ENCODE measurements at places on chromosomes 2 and 18.

GRCh38 chr2:210536973-210537650 lies 19.3 kb upstream of the CPS1 start:
- DNase-seq = no peak

- no peak for DNase-seq
Observed at GRCh38 chr18:31685097-31686082, 1.0 kb upstream of the B4GALT6 start.

GRCh38 chr2:126494593-126494992 lies 161.4 kb upstream of the GYPC start:
- no peak for DNase-seq

GRCh38 chr18:28725876-28726275 lies 548.9 kb upstream of the CDH2 start:
- DNase-seq = no peak

- no peak for DNase-seq
Observed at GRCh38 chr2:38092196-38092902, 16.4 kb upstream of the CYP1B1 start.

DNA sequence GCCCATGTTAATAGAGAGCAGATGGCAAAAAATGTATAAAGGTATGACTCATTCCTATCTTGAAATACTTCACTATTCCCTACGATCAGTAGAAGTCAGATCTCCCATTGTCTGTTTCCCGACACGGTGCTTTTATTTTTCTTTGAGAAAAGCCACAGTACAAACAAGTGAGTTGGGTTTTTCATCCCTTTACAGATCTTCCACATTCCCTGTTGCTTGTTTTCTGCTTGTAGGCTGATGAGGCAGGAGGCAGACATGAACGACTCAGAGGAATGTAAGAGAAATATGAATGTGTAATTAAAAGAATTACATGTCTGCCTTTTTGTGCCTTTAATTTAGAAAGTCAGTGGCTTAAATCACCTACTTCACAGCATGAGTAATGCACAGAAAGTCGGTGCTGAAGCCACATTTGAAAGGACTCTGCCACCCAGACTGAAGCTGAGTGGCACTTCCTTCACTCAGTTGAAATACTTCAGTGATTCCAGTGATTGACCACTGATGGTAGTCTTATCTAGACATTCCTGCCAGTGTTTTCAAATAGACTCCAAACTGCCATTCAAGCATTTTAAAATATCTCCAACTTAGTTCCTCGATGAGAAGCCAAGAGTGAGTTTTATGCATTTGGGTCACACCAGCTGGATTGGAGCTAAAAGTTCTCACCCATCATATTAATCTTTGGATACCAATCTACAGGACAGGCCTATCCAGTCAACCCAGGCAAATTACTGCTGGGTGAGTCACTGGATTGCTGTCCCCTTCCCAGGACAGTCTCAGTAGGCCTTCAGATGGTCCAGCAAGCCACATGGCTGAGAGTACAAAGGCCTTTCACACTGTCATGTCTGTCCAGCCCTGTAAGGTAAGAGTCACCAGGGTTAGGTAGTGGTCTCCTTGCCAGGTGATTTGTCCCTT lies 79.0 kb downstream of the COLEC12 start:
- no peak for DNase-seq

GRCh38 chr2:10486601-10487079 lies 38.5 kb upstream of the ODC1 start:
- no peak for DNase-seq

- DNase-seq = no peak
Observed at GRCh38 chr2:197137231-197137630, 173.3 kb downstream of the ANKRD44 start.

DNA sequence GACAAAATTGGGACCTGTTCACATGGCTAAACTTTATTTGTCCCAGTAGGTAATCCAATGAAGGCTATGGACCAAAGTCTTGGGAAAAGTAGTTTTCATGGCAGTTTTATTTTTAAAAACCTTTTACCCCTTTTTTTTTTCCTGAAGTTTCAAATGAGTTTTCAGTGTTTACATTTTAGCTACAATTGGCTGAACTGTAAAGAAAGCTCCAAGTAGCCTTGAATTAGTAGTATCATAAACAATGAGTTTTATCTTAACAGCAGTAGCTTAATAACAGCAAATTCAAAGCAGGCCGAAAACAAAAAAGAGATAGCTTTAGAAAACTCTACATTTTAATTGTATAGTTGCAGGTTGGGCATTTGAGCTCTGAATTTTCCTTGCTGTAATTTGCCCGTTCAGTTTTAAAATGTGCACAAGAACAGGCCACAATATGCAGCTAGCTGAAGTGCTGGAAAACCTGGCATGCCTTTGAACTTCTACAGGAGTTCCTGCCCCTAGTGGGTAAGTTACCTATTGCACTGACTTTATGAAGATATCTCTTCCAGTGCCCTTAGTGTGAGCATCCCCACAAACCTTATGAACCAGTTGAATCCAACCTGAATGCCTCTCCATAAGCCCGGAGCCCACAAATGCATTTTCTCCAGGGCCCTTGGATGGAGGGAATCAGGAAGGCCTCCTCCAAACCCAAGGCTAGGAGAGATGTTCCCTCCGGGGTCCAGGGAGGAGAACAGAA lies 106.7 kb downstream of the XRCC5 start:
- DNase-seq = no peak

DNA sequence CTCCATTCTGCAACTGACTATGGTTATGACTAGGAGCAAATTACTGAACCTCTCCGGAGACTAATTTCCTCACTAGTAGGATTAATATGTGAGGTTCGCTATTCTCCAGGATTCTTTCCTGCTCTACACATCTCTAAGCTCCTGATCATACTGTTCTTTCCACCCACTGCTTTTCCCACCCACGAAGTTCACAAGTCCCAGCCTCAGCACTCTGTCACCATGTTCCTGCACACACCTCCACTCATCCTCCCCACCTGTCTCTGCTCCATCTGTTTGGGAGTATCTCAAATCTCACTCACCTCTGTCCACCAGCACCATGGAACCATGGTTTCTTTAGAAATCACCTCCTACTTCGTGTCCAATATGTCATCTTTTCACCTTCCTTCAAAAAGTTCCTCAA lies 185.3 kb downstream of the LRATD1 start:
- DNase-seq = no peak

DNA sequence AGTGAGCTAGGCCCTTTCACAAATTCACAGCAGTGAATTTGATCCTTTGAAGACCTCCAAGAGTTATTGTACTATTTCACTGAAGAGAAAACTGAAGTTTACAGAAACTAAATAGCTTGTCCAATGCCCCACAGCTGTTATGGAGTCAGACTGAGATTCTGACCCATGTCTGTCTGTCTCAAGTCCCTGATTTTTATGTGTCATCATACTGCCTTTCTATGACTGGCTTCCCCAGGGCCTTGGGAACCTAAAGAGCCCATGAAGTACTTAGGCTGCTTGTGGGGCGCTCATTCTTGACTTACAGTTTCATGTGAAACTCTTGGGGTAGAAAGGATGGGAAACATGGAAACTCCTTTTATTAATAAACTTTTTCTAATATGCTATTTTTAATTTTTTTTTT lies 107.7 kb downstream of the ATL2 start:
- DNase-seq = no peak

DNA sequence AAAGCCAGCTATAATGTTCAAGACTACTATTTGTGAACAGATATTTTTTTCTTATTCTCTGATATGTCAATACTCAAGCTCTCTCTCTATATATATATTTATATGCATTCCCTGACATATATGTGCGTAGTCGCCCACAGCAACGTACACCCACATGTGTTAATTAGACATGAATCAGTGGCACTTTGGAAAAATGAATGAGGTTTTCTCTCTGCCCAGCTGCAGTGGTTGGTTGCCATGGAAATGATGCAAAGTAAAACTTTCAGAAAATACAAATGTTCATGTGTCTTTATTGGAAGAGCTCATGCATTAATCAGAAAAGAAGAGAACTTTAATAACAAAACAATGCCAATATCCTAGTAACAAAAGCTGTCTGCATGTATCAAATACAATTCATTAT lies 34.7 kb downstream of the UNC80 start:
- DNase-seq = no peak

DNA sequence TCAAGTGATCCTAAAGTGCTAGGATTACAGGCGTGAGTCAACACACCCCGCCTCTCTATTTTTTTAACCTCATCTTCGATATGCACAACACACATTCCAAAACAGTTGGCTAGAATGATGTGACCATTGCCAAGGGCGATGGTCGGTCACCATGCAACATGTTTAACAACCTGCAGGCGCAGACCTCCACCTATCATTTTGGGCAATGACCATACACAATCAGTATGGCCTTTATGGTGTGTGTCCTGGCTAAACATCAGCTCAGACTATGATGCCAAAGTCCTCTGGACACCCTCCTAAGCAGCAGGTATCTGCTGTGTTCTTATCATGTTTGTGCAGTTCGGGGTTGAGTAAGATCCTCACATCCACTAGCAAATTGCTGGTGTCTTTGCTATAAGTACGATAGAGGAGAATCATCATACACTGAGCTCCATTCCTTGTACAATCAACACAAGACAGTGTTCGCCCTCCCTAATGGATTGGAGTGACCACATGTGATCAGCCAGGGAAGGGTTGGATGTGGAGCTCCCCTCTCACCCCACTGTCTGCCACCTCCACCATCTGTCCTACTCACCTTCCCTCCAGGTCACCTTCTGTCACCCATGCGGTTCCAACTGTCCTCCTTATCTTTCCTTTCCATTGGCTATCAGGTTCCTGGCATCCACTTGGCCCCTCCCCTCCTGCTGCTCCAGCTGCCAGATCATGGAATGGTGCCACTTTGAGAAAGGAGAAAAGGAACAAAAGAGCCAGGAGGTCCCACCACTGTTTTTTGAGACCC lies 7.9 kb upstream of the RNF152 start:
- no peak for DNase-seq

GRCh38 chr2:153935511-153935910 lies 63.8 kb downstream of the GALNT13 start:
- no peak for DNase-seq

DNA sequence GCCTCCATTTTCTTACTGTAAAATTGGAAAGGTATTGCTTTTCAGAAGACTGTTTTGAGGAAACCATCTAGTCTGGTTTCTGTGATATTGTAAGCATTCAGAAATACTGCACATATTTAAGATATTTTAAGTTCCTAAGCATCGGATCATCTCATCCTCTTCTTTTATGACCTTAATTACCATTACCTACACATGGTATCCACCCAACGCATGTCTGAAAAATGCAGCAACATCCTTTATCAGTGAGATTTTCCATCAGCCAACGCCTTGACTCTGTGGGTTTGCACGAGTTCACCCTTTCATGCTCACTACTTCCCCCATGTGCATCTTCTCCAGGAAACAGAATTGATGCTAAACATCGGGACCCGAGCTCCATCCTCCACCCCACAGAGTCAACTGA lies 84.3 kb downstream of the COL4A4 start:
- no peak for DNase-seq

DNA sequence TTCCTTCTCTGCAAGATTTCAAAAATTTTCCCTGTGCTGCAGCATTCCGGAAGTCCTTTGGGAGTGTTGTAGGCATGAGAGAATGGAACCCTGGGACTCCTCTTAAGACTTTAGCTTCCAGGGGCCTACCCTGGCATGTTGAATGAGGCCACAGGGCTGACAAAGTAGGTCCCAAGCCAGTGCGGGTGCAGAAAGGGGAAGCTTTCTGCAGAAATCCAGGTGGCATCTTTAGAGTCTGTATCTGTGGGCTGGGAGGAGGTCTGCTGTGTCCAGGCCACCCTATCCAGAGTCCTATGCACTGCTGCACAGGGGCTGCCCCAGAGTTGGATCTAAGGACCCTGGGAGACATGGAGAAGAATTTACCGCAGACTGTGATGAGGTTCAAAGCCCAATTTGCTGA lies 1.9 kb upstream of the SIX2 start:
- DNase-seq = no peak

DNA sequence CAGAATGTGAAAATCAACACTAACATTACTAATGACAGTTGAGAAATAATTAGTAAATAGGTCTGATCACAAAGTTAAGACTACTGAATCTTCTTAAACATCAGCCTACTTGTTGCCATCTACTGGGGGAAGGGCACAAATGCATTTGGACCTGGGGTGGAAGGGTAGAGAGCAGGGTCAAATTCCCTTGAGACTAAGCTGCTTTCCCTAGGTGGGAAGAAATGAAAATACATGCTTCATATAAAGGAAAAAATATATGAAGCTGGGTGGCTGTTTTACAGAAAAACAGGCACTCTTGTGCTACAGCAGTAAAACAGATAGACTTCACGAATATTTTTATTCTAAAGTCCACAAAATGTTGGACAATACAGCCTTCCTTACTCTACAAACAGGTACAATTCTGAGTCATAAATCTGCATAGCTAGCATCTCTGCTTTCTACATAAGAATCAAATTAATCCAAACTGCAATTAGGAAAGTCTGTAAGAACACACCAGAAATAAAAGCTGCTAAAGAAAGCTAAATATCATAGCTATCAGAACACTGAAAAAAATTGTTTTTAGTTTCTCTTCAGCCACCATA lies 10.9 kb downstream of the TRIP12 start:
- no peak for DNase-seq

DNA sequence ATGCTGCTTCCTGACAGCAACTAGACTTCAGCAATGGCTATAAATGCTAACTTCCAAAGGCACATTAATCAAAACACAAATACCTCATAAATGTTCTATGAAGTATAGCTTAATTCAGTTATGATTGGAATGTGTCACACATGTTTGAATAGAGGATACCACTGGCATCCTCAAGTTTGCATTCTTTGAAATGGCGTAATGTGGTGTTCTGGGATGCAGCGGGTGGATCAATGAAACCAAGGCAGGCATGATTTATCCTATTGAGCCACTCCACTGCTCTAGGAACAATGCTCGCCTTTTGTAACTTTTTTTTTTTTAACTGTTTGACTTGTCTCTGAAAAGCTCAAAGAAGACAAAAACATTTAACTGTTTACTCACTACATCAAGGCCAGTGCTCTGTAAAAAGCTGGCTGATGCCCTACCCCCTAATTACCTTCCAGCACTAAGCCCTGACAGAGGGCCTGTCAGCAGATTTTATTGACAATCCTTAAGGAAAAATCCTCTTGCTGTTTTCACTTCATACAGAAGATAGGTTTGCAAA lies 278.8 kb upstream of the SESTD1 start:
- no peak for DNase-seq

- DNase-seq = no peak
Observed at GRCh38 chr2:188898261-188898660, 75.9 kb upstream of the COL3A1 start.

DNA sequence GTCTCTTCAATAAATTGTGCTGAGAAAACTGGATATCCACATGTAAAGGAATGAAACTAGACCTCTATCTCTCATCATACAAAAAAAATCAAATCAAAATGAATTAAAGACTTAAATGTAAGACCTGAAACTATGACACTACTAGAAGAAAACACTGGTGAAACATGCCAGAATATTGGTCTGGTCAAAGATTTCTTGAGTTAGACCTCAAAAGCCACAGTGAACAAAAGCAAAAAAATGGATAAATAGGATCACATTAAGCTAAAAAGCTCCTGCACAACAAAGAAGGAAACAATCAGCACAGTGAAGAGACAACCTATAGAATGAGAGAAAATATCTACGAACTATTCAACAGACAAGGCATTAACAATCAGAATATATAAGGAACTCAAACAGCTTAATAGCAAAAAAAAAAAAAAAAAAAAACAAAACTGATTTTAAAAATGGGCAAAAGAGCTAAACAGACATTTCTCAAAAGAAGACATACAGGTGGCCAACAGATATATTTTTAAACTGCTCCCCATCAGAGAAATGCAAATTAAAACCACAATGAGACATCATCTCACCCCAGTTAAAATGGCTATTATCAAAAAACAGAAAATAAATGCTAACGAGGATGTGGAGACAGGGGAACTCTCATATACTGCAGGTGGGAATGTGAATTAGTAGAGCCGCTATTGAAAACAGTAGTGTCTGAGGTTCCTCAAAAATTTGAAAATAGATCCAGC lies 66.3 kb downstream of the NCKAP1 start:
- no peak for DNase-seq
